ENCODE measurements at places on chromosomes 4 and X.
A peak's percentile ranks its signal among the peaks of the same experiment; 100 is the strongest.

DNA sequence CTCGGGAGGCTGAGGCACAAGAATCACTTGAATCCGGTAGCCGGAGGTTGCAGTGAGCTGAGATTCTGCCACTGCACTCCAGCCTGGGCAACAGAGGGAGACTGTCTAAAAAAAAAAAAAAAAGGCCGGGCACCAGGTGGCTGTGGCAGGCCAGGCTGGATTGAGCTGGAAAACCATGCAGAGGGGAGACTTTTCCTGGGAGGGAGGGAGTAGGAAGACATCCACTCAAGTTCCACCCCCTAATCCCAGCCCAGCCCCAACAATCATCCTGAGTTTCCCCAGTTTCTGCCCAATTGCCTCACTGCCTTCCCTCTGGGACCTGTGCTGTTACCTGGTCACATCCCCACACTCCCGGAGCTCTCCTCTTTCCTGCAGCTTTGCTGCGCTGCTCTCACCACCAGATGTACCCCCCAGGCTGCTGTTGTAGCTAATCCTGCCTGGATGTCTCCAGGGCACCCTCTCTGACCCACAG, 9.0 kb upstream of the TSPYL2 start:
- peak; percentile 62 for DNase-seq

- DNase-seq, result no peak
Measured at GRCh38 chrX:64229154-64229553, 1.3 kb downstream of the ASB12 start.

DNA sequence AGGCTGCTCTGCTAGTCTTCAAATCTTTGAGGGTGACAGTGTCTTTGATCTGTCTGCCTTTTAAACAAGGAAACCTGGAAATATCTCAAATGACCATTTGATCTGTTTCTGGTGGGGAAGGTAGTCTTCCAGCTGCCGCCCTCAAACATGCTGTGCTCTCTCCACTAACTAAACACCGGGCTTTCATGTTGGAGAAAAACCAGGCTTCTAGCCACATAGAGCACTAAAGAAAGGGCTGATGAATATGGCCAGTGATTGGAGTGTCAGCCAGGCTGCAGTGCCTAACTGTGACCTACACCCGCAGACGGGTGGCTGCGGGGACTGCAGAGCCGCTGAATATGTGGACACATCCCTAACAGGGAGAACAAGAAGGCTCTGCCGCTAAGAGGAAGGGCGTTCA, 85.9 kb downstream of the UNC5C start:
- DNase-seq, result no peak

- no peak for DNase-seq
Measured at GRCh38 chr4:84243685-84244084, 255.4 kb downstream of the NKX6-1 start.

DNA sequence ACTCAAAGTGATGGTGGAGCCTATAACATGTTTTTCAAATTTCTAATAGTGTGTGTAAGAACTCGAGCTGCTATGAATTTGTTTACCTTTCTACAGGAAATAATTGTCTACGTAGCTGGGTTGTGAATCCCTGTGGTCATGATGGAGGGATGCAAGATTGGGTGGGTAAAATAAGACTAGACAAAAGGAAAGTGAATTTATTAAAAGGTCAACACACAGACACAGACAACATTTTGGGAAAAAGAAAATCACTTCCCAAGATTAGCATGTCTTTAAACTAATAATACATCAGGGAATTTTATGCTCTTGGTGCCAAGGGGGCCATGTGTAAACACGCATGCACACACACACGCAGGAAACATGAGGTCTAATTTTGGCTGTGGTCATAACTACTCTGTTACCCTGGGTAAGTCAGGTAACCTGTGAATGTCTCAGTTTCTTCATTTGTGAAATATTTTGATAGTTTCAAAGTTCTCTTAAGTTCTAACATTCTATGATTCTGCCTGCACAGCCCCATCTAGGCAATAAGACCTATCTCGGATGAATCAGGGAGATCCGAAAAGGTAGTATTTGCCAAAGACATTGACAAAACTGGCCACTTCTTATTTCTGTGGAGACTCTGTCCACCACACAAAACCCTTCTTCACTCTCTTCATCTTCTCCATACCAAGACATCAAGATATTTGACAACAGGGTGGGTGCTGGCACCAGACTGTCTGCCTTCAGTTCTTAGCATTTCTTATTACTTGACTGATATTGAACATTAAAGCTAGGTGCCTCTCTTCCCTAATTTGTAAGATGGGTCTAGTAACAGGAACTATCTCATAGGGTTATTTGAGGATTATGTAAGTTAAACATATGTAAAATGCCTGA, 1.6 kb upstream of the UNC5C start:
- DNase-seq, result no peak

DNA sequence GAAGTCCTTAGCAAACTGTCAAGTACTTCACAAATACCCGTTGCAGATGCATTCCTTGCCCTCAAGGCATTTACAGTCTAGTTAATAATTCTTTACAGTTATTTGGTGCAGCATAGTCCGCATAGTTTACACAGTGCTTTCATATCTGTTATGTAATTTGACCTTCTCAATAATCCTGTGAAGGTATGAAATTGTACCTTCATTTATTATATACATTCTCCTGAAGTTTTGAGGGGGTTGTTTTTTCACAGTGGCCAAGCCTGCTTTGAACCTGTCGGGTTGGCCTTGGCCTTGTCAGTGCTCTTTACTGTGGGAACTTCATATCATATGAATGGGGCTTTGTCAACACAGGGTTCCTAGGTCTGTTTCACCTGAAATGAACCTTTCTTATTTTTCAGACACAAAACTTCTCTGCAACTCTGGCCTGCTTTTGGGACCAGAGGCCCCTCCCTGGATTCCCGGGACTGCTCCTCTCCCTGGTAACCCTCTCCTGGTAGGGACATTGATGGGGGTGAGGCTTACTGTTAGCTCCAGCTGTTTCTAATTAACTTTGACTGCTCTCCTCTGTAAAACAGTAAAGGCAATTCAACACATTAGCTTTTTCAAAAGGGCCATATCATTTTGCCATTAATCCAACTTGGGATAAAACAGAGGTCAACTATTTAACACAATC, 9.1 kb downstream of the IGFBP7 start:
- no peak for DNase-seq

GRCh38 chrX:85994228-85994627, 53.1 kb downstream of the CHM start:
- no peak for DNase-seq

- no peak for DNase-seq
Measured at GRCh38 chr4:56318555-56318954, 68.7 kb downstream of the AASDH start.

DNA sequence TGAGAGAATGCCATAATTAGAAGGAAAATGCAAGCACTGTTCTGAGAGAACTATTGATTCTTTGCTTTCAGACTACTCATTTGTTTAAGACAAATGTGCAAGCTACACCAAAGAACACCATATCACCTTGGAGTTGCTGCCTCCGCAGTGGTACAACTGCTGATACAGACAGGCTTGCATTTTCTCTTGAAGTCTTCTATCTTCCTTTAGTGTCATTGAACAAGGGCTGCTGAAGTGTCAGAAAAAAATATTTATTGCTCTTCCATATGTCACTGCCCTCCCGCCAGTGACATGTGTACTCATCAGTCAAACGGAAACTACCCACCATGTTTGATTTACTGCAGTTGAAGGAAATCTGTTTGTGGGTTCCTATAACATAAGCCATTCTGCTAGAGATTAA, 318.3 kb upstream of the MAGEB18 start:
- peak; percentile 54 for DNase-seq

DNA sequence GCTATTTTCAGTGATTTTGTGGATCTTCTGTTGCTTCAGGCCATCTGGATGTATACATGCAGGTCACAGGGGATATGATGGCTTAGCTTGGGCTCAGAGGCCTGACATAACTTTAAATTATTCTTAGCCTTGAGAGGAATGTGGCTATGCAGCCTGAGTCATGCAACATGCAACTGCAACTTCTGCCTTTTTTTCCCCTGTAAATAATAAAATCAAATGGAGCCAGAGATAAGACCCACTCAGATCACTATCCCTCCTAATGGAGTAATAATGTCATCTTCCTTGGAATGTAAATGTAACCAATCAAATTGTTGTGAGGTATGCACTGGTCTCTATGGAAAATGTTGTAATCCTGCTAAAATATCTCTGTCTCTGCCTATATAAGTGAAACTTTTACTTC, 54.9 kb downstream of the MAGEB17 start:
- DNase-seq, result no peak

GRCh38 chr4:156729416-156729815, 242.2 kb downstream of the PDGFC start:
- no peak for DNase-seq

- DNase-seq, result no peak
Measured at GRCh38 chr4:78644744-78645330, 93.3 kb downstream of the ANXA3 start.

DNA sequence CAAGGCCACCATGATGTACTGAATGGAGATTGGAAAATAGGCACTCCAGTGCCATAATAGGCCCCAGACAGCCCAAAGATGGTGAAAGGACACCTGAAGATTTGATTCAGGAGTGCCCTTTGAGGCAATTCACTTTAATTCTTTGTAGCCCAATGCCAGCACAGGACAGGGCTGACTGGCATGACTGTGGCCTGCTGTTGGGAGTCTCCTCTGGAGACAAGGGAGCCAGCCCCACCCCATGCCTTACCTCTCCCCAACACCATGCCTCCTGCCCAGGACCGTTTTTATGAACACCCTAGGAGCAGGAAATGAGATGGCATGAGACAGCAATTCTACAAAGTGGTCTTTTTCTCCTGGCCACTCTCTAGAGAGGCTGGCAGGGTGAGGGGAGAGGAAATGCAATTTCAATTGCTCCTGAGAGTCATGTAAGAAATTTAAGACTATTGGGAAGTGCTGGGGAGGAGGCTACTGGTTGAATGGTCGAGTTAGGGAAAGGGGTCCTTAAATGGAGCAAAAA, 94.2 kb upstream of the MAMLD1 start:
- no peak for DNase-seq

GRCh38 chr4:150236626-150237025, 158.4 kb downstream of the DCLK2 start:
- no peak for DNase-seq

DNA sequence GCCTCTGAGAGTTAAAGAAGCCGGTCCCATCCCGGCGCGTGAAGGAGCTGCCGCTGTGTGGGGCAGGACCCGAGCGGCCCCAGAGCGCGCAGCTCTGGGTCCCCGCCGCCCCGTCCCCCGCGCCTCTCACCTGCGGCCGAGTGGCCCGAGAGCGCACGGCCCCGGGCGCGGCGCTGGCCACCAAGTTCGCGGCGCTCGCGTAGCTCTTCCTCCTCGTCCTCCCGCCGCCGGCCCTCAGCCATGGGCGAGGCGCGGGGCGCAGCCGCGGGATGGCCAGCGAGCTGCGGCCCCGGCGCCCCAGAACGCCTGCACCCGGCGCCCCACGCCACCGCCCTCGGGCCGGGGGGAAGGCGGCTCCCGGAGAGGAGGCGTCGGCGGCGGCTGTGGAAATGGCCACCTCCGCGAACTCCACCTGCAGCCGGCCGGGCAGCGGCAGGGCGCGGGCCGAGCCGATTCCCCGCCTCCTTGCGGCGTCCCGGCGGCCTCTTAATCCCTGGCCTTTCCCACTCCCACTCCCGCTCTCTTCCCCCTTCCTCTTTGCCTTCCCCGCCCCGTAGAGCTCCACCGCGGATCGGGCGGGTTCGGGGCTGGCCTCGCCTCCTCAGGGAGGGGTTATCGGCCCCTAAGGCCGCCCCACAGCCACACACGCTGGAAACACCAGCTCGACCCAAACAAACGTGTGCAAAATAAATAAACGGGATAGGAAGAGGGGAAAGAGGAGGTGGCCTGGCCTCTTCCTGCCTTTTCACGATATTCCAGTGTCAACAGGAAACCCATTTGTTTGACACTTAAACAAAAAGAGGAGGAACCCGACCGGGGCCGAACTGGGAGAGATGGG, at the start of gene SH3D19:
Gene SH3D19, minus strand, starts transcription at position 495 of the 838 bp plus-strand sequence. Its CDS starts 253 bp downstream, at position 242.
- no peak for DNase-seq

DNA sequence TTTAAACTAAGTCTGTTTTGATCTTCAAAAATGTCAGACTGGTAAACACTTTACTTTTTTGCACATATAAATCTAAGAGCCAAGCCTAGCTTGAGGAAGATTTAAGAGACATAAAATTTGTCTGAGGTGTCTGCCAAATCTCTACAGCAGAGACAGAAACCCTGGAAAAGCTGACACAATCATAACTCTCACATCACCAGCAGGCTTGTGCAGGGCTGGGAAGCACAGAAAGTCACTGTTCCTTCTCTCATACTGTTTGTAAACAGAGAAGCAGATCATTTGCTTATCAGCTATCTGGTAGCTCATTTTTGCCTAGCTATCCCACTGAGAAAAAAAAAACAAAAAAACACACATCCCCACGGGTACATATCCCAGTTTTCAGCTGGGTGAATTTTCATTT, 7.0 kb downstream of the ENOX2 start:
- no peak for DNase-seq

DNA sequence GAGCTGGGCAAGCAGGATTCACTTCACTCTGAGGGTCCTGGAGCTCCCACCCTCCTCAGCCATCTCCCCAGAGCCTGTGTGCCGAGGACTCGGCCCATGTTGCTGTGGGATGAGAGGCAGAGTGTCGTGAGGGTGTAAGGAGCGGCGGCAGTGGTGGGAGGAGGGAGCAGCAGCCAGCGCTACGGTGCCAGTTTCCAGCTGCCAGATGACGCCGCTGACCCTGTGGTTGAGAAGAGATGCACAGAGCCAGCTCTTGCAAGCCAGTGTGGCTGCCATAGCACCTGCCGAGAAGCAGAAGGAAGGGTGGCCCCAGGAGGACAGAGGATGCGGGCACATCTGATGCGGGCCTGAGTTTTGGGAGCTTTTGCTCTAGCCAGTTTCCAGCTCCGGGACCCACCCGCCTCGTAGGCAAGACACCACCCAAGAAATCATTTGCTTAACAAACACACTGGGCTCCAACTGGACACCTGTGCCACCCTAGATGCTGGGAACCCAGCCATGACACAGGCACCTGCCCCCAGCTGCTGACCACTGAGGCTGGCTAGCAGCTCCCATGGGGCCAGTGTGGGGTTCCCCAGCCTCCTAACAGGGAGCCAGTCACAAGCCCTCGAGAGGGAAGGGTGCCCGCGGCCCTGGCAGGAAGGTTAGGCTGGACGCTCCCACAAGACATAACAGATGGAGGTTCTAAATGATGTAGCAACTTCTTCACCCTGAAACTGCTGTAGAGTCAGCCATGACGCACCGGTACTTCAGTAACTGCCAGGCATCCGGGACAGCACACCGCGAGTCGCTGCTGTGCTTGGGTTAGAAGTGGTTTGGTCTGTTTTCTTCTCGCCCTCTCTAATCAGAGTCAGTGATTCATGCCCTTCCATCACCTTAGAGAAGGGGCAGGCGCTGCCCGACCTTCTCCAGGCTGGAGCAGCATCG, 8.9 kb downstream of the MSANTD1 start:
- DNase-seq, result no peak

- peak; percentile 42 for DNase-seq
Measured at GRCh38 chr4:124504431-124504830, 208.1 kb downstream of the ANKRD50 start.
